ENCODE measurements at places on chromosomes 6 and 20.

GRCh38 chr20:11267131-11267761 lies 593.4 kb upstream of the JAG1 start:
- no peak for DNase-seq

- no peak for DNase-seq
Measured at GRCh38 chr6:102660303-102660702, 1266.8 kb downstream of the GRIK2 start.

DNA sequence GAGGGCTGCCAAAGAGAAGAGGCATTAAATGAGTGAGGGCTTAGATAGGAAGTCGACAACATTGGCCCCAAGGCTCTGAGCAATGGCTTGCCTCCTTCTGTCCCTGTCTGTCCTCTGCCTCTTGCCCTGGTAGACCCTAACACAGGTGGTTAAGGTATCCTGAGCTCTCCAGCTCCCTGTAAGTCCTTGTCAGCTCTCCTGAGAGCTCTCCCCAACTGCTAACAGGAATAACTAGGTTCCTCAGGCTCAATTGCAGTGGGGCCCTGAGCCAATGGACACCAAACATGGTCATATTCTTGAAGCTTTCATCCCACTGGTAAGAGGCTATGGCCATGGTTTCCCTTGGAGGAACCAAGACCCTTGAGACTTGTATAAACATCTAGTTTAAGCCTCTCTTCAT lies 5.0 kb upstream of the CPNE1 start:
- DNase-seq: no peak

DNA sequence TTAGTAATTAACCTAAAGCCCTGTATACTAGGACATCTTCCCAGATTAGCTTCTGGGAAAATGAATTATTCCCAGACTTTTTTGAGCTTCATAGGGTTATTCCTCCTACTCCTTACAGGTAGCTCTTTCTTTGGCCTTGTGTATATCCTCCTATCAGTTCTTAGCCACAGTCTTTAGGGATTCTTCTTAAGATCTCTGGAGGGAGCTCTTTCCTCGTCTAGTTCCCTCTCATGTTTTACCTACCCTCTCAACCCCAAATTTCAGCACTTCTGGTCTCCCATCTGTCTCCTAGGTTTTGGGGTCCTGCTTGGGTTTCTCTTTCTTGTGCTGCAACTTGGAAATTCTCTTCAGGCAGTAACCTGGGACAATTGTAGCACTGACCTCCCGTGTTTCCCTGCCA lies 46.4 kb upstream of the SLC35B3 start:
- no peak for DNase-seq

DNA sequence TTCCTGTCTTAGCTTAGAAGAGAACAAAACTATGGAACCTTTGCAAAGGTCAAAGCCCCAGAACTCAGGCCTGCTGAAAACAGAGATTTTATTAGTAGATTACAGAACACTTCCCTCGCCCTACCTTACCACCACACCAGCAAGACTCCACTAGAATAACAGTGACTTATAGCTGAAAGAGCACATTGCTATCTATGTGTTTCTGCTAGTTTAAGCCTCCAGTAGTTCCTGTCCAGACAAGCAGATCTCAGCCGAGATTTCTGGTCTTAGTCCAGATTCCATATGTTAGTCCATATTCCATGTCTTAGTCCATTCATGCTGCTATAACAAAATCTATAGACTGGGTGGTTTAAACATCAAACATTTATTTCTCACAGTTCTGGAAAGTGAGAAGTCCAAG lies 412.3 kb upstream of the ID4 start:
- DNase-seq: no peak

- no peak for DNase-seq
Measured at GRCh38 chr20:21125072-21125848, 622 bp upstream of the KIZ start.

Measured in stimulated activated naive CD4-positive, alpha-beta T cell (primary cell).